Muscle of leg (tissue), 16 donors: ENCODE measurements at places on chromosomes 5 and 9.
A peak's percentile ranks its signal among the peaks of the same experiment; 100 is the strongest.

- DNase-seq: peak; percentile 17
These were observed 628 bp downstream of the PPP2R2B start for GRCh38 chr5:146877783-146878475.

- DNase-seq: no peak
These were observed 58.6 kb downstream of the PCDHGC5 start for GRCh38 chr5:141547488-141547887.

- DNase-seq: no peak
These were observed 149.7 kb downstream of the ENC1 start for GRCh38 chr5:74490814-74491213.

- DNase-seq: peak; percentile 87
These were observed 1.3 kb upstream of the ERBIN start for GRCh38 chr5:65925044-65925600.

- no peak for DNase-seq
These were observed 57.3 kb upstream of the WWC1 start for GRCh38 chr5:168234133-168234532.

GRCh38 chr9:16689351-16689938, 181.0 kb downstream of the BNC2 start:
- peak; percentile 74 for DNase-seq

DNA sequence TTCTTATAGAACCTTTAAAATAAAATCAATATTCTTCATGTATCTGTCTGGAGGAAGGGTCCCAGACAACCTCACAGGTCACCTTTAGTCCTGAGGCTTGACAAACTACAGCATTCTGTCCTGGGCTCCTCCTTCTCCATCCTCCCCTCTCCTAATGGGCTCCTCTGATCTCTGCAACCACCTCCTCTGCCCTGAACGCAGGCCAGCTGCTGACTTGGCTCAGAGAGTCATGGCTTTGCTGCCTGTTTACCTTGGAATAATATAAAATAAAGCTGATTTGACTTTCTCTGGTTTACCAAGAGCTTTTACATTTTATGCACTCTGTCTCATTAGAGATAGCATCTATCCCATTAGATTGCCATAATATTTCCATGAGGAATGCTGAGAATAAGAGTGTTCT, 159.4 kb downstream of the SEMA6A start:
- DNase-seq: no peak

DNA sequence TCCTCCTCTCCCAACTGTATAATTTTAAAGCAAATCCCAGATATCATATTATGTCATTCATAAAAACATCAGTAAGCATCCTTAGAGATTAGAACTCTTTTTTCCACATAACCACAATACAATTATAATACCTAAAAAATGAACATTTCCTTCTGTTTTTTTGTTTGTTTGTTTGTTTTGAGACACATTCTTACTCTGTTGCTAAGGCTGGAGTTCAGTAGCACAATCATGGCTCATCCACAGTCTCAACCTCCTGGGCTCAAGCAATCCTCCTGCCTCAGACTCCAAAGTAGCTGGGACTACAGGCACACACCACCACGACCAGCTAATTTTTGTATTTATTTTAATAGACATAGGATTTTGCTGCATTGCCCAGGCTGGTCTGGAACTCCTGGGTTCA, 8.0 kb downstream of the F2R start:
- no peak for DNase-seq

- peak; percentile 93 for DNase-seq
These were observed 59.1 kb downstream of the ABCA1 start for GRCh38 chr9:104868687-104869404.

- no peak for DNase-seq
These were observed 264.5 kb upstream of the CDH6 start for GRCh38 chr5:30928956-30929355.

GRCh38 chr5:116135344-116135743, 50.5 kb downstream of the COMMD10 start:
- DNase-seq: peak; percentile 9

GRCh38 chr5:40490464-40491111, 189.1 kb upstream of the PTGER4 start:
- no peak for DNase-seq

GRCh38 chr5:169433221-169433651, 132.3 kb upstream of the SLIT3 start:
- DNase-seq: peak; percentile 49

DNA sequence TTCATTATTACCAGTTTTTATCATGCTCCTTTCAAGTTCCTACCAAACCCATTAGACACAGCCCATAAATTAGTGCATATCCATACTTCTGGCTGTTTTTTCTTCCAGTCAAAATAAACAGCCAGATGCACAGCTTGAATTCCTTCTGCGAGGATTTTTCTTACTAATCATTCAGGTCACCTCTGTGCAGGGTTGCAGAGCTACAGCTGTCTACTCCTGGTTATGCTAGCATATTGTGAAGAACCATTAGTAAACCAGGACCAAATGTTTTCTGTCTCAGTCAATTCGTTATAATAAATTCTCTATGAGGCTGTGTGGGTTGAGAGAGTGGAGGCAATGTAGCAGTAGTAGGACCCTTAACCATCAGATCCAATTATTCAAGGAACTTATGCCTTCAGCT, 8.1 kb upstream of the MINAR2 start:
- no peak for DNase-seq

DNA sequence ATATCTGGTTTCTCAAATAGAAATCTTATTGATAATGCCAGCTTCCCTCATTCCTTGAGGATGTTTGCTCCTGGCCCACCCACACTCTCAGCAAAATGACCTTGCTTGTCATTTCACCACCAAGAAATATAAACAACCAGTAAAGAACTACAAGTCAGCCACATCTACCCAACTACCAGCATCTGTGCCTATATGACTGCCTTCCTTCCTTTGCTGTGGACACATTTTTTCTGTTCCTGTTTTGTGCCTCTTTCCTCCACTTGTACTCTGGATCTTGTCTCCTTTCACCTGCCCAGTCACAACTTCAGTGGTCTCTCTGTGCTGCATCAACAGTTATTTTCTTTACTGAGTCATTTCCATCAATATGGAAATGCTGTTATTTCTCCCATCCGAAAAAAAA, 20.3 kb downstream of the KIF2A start:
- DNase-seq: no peak

DNA sequence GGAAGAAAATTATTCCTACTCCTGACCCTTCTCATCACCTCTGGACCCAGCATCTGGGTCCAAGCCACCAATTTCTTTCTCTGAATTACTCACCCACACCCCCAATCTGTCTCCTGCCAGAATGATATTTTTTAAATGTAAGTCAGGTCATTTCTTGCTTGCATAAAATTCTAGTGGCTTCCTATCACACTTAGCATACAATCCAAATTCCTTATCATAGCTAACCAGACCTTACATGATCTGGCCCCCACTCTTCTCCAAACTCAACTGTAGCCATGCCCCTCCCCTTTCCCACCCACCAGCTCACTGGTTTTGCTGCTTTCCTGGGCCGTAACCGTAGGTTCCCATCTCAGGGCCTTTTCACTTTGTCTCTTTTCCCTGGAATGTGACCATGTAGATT, 15.2 kb downstream of the HTR4 start:
- no peak for DNase-seq

DNA sequence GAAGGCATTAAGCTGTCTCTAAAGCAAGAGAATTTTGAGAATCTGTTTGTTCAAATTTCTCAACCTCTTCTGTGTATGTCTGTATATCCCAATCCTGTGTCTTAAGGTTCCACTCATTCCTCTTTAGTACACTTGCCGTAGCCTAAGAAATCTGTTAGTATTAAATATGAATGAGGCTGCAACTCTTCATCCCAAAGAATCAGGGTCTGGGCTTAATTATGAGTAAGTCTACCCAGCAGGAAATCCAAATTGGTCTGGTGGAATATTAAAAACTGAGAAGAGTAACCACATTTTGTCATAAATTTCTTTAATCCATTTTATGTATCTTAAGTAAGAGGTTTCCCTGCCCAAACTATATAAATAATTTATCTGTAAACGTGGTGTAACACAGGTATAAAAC, 1171.2 kb downstream of the CDH12 start:
- no peak for DNase-seq

DNA sequence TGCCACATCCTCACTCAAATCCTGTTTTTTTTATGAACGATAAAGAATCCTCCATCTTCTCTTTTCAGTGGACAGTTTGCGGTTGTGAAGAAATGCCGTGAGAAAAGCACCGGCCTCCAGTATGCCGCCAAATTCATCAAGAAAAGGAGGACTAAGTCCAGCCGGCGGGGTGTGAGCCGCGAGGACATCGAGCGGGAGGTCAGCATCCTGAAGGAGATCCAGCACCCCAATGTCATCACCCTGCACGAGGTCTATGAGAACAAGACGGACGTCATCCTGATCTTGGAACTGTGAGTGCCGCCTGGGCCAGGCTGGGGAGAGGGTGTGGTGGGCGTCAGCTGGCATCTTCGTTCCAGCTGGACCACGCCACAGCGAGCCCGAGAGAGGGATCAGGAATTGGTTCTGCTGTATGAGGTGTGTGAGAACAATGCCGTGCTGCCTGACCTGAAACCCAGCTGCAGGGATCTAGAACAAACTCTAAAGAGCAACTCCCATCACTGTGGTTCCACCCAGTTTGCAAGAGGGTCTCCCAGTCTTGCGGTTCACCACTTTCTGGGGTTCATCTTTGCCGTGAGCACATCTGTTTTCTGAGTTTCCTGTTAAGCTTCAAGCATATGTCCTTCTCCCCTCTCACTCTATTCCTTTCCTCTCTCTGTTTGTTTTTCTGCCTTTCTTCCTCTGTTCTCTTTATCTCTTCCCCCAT, 107.4 kb downstream of the DAPK1 start:
- DNase-seq: no peak

GRCh38 chr5:139212486-139212885, 14.3 kb upstream of the SIL1 start:
- DNase-seq: peak; percentile 26

DNA sequence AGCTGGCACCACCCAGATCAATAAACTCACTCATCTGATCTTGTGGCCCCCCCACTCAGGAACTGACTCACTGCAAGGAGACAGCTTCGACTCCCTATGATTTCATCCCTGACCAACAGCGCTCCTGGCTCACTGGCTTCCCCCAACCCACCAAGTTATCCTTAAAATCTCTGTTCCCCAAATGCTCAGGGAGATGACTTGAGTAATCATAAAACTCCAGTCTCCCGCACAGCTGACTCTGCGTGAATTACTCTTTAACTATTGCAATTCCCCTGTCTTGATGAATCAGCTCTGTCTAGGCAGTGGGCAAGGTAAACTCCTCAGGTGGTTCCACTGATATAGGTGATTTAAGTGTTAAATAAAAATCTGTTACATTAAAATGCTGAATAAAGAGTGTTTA, 1.9 kb upstream of the TRIM32 start:
- no peak for DNase-seq

- no peak for DNase-seq
These were observed 17.3 kb downstream of the SPINK9 start for GRCh38 chr5:148352696-148353095.

GRCh38 chr9:126334721-126335621, 8.3 kb downstream of the MVB12B start:
- peak; percentile 57 for DNase-seq

GRCh38 chr9:133727277-133727875, 10.8 kb downstream of the SARDH start:
- no peak for DNase-seq

GRCh38 chr5:67361932-67362729, 165.5 kb upstream of the CD180 start:
- peak; percentile 44 for DNase-seq

DNA sequence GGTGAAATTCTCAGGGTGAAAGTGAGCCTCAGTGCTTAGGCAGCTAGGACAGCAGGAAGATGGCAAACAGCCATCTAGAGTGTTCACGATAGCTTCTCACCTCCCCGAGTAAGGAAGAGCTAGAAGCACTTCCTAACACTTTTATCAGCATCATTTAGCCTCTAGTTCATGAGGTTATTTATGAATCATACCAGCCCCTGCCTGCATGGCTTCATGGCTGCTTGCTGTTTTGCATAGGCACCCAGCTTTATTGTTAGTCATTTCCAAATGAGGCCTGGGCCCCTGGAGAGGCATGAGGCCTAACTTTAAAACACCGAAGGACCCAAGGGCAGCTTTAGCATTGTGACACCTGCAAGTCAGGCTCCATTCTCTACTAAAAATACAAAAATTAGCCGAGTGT, 134.9 kb upstream of the PANK3 start:
- DNase-seq: no peak

GRCh38 chr9:87829756-87830155, 52.9 kb upstream of the SPATA31E1 start:
- no peak for DNase-seq

GRCh38 chr5:176823869-176824412, 13.6 kb downstream of the UNC5A start:
- no peak for DNase-seq

DNA sequence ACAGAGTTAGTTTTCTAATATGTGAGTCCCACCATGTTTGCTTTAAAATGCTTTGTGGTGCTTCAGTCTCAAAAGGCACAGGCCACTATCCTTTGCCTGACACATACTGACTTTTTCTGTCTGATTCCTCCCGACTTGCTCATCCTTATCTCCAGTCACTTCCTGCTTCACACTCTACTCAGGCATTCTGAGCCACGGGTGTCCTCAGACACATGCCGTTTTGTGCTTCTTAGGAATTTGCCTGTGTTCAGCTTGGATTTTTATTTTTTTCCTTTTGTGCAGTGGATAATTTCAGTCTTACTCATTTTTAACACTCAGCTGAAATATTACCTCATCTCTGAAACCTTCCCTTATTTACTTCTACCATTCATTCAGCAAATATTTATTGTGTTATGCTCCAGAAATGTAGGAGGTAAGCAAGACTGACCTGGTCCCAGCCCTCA, 54.1 kb downstream of the MAN2A1 start:
- peak; percentile 27 for DNase-seq

DNA sequence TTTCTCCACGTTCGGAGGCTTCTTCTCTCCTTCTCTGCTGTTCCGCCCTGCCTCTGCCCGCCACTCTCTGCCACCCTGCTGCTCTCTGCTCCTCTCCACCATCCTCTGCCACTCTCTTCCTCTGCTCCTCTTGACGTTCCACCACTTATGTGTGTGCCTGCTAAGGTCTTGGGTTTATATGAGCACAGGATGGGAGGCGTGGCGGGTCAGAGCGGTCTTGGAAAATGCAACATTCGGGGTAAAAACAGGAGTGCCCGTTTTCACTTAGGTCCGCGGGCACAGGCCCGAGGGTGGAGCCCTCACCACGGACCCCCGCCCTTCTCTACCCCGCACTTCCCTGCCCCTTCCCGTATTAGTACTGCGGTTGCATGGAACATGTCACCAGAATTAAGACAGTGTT, 114.4 kb upstream of the FBXL7 start:
- no peak for DNase-seq

DNA sequence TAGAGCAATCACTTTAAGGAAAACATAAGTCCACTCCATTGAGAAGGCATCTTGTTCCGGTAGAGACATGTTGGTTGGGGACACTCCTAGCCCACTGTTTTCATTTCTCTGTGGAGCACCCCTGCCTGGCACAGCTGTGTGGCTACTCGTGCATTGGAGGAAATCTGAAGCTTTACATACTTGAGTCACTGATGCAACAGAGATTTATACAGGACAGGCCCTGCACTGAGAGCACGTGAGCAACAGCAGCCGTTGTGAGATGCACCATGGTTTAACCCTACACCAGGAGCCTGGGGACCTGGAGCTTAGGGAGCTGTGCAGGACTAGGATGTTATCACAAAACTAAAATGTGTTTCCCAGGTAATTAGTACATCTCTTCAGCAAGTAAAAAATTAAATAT, 230.7 kb upstream of the IRX1 start:
- DNase-seq: no peak

- no peak for DNase-seq
These were observed 212.2 kb downstream of the PCSK1 start for GRCh38 chr5:96220610-96221390.

- DNase-seq: peak; percentile 51
These were observed 638.1 kb downstream of the ACTL7B start for GRCh38 chr9:108217431-108218349.
